ENCODE measurements at places on chromosomes 6 and 20. TPM values are rescaled to one million over a fixed set of nuclear protein-coding genes. Genes with fewer than 3 reads are reported as not detected.

Gene NAPB
- 12.4 TPM for total RNA-seq

Gene ARFGEF3
- total RNA-seq, result 17.6 TPM

Gene HLA-DMA
- 68.2 TPM for total RNA-seq

Gene ZFAND3
- 105 TPM for total RNA-seq

Gene NKX2-2
- not detected for total RNA-seq

Gene BPIFB4
- not detected for total RNA-seq

Gene DYNLT2
- total RNA-seq, result 1.5 TPM

Gene HNF4A
- total RNA-seq, result 74.4 TPM

Gene FAM83B
- 14.5 TPM for total RNA-seq

Gene BTN2A1
- total RNA-seq, result 23.4 TPM

Gene PEX6
- total RNA-seq, result 53.0 TPM

Gene PM20D2
- total RNA-seq, result 17.3 TPM

Gene PPP1R18
- 44.0 TPM for total RNA-seq

Gene C6orf141
- total RNA-seq, result 70.0 TPM

Gene CCR6
- total RNA-seq, result 1.3 TPM

Gene UBD
- total RNA-seq, result not detected

Gene FAM209A
- 0.46 TPM for total RNA-seq

Gene AP5S1
- total RNA-seq, result 16.2 TPM

Gene TMEM14B
- 72.5 TPM for total RNA-seq

Gene PACRG
- total RNA-seq, result 3.2 TPM

Gene ADTRP
- 0.69 TPM for total RNA-seq

Gene TRDN
- 0.23 TPM for total RNA-seq

Gene GABRR1
- total RNA-seq, result not detected

Gene SOBP
- 11.0 TPM for total RNA-seq

Gene C6orf136
- 30.3 TPM for total RNA-seq

Gene ESR1
- total RNA-seq, result 1.9 TPM

Gene ATP6V1G2
- total RNA-seq, result 4.1 TPM

Gene SYCP2L
- total RNA-seq, result 0.37 TPM

Gene ADGB
- not detected for total RNA-seq

Gene CLPSL2
- not detected for total RNA-seq

Gene C20orf144
- 0.09 TPM for total RNA-seq

Gene SLC17A3
- 0.29 TPM for total RNA-seq

Gene KCNG1
- 9.9 TPM for total RNA-seq

Gene PTK7
- total RNA-seq, result 30.0 TPM

Measured in mucosa of gallbladder (tissue), 1 donor.